Activated T-helper 9 cell treated with anti-CD3 and anti-CD28 coated beads, Interleukin-2, amount 50 U/mL, for 16 hours (primary cell): ENCODE measurements at places on chromosomes 16 and 17.

GRCh38 chr16:67055712-67056487 lies 27.0 kb downstream of the CBFB start:
- no peak for DNase-seq

- no peak for DNase-seq
Measured at GRCh38 chr17:41649923-41650519, 25.6 kb upstream of the KRT17 start.

- no peak for DNase-seq
Measured at GRCh38 chr17:17117923-17118322, 75.7 kb downstream of the MPRIP start.

GRCh38 chr17:82375359-82376041 lies 3.9 kb downstream of the UTS2R start:
- DNase-seq: no peak

- no peak for DNase-seq
Measured at GRCh38 chr16:799948-800833, at the start of gene GNG13. Gene GNG13, minus strand, starts transcription at chr16:800734. Its CDS starts 1,657 bp downstream, at chr16:799077.

DNA sequence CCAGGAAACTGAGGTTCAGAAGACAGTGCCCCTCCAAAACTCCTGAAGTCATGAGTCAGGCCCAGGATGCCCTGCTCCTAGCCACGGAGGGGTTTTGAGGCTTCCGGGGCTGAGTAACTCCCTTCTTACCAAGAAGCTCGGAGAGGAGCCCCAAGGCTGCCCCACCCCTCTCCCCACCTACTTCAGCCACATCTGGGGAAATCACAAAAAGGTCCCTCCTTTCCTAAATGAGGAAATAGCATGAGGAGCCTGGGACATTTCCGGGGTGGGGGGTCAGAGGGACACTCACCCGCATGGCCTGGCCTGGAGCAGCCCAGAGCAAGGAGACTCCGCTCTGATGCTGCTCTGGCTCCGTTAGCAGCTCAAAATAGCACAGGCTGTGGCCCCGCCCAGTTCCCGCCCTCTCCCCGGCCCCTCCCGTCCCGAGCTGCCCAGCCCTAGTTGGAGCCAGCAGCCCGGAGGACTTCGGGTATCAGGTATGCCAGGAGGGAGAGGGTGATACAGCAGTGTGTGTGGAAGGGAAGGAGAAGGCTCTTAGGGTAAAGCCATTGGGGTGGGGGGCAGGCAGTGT lies 40.1 kb downstream of the MYO18A start:
- peak; percentile 73 for DNase-seq

GRCh38 chr16:17798716-17799115 lies 328.0 kb upstream of the XYLT1 start:
- DNase-seq: no peak
